ENCODE measurements at places on chromosomes 13 and 19.

- H3K36me3 ChIP-seq, result peaks cover 7% of the 10 kb centered on the region
- H3K4me1 ChIP-seq, result no peaks in the 10 kb centered on the region
- peaks cover 10% of the 10 kb centered on the region for H3K27me3 ChIP-seq
These were observed 9.6 kb downstream of the HIPK4 start for GRCh38 chr19:40380199-40381037.

GRCh38 chr13:113555141-113555540 lies 29.4 kb upstream of the TFDP1 start:
- H3K4me3 ChIP-seq, result no peak overlapping the region
- H3K27ac ChIP-seq, result no peak overlapping the region
- peaks cover 5% of the 10 kb centered on the region for H3K4me1 ChIP-seq
- peaks cover 45% of the 10 kb centered on the region for H3K36me3 ChIP-seq

- no peaks in the 10 kb centered on the region for H3K36me3 ChIP-seq
- no peaks in the 10 kb centered on the region for H3K27me3 ChIP-seq
- no peak for DNase-seq
- H3K4me3 ChIP-seq, result no peak overlapping the region
These were observed 4.9 kb upstream of the MBD3L3 start for GRCh38 chr19:7063339-7063738.

DNA sequence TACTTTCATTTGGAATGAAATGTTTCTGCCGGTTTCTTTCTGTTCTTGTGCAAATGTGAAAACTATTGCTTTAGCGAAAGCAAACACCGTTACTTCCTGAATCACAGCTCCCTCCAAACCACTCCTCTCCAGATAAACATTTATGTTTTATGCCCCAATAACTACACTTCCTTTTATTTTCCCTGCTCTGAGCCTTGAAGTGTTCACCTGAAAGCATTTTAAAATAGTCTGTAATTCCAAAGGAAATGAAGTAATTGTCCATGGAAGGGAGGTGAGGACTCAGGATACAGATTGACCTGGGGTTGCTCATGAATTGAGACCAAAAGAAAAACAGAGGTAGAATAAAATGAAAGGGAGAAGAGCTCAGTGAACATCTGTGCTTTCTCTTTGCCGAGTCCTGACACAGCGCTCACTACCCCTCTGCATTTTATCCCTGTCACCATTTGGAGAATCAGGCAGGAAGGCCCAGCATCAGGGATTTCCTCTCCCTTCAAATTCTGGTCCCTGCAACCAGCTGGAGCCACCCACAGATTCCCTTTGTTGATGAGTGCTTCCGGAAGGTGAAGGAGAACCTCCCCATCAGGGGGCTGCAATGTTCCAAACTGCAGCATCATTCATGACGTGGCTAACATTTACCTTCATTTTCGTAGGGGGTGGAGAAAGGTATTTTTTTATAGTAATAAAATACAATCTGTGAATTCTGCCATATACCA lies 171.9 kb downstream of the ITGBL1 start:
- no peaks in the 10 kb centered on the region for H3K27me3 ChIP-seq
- H3K4me3 ChIP-seq, result no peak overlapping the region
- DNase-seq, result no peak

DNA sequence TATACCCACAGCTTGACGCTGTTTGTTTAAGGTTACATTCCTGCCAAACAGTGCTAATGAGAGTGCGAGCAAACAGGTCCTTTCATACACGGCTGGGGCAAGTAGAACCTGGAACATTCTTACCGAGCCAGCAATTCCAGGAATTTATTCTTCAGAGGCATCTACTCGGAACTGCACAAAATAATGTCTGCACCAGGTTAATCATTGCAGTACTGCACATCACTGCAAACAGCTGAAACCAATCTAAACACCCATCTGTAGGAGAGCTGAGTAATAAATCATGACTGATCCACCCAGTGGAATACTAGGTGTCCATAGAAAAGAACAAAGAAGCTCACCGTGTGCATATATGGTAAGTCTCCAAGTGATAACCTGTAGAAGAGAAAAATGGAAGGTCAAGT lies 1.2 kb upstream of the ZNF579 start:
- peak overlapping the region; percentile 91 for H3K27ac ChIP-seq
- no peak for DNase-seq
- H3K27me3 ChIP-seq, result peaks cover 18% of the 10 kb centered on the region
- peaks cover 6% of the 10 kb centered on the region for H3K36me3 ChIP-seq
- peak overlapping the region; percentile 89 for H3K4me3 ChIP-seq

- peaks cover 25% of the 10 kb centered on the region for H3K36me3 ChIP-seq
- H3K27ac ChIP-seq, result peak overlapping the region; percentile 90
- DNase-seq, result no peak
- no peaks in the 10 kb centered on the region for H3K27me3 ChIP-seq
- peaks cover 17% of the 10 kb centered on the region for H3K4me1 ChIP-seq
- H3K4me3 ChIP-seq, result peak overlapping the region; percentile 91
These were observed 1.3 kb upstream of the PTBP1 start for GRCh38 chr19:795691-796581.

DNA sequence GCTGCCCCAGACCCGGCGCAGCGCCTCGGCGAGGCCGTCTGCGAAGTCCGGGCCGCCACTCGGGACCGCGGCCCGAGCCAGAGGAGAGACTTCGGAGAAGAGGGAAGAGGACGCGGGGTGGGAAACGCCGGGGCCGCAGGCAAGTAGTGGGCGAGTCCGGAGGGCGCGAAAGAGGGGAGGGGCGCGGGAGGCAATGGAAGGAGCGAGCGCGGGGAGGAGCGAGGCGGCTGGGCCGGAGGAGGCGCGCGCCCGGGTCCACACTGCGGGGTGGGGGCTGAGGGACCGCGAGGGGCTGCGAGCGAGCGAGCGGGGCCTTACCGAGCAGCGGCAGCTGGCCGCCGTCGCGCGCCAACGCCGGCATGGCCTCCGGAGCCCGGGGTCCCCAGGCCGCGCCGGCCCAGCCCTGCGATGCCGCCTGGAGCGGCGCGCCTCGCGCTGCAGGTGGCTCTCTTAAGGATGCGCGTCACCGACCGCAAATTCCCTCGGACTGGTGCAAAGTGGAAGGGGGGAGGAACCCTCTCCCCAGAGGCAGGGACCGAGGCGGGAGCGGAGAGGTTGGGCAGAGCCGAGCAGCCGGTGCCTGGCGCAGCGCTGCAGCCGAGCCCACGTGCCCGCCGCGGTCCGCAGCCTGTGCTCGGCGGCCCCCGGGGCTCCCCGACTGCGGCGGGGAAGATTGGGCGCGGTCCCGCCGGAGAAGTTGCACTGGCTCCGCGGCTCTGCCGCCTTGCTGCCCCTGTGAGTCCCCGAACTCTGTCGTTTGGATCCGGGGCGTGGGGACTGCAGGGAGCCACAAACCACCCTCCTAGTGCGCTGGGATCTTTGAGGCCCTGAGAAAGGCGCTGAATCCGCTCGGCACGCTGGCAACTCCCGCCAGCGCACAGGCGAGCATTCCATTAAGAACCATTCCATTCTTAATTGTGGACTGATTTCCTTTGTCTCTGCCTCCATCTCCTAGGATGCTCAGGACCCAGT lies at the start of gene FLT3:
Gene FLT3, minus strand, starts transcription at position 427 of the 972 bp plus-strand sequence. Its CDS starts 66 bp downstream, at position 361.
- H3K27ac ChIP-seq, result no peak within 1 kb of the TSS
- H3K27me3 ChIP-seq, result peaks cover 71% of the 10 kb centered on the region
- DNase-seq, result peak; percentile 29
- no peaks in the 10 kb centered on the region for H3K36me3 ChIP-seq

DNA sequence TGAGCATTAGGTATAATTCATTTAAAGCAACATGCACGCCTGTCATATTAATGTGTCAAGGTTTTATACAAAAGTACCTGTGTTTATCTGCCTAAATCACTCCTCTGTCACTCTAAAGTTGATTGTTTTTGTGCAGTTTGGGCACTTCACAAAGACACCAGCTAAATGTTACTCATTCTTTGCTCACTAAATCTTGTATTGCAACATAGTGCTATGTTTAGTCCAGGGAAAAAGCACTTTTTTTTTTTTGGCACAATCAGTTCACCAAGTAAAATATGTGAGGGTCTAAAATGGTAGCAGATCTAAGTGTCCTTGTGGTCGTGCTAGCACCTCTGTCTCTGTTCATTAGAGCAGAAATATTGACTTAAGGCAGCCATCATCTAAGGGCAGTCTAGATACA lies 2526.7 kb upstream of the PCDH20 start:
- peak; percentile 23 for DNase-seq
- H3K27ac ChIP-seq, result no peak overlapping the region
- H3K4me3 ChIP-seq, result no peak overlapping the region
- H3K36me3 ChIP-seq, result no peaks in the 10 kb centered on the region
